Nucleus accumbens (tissue), 56 donors: ENCODE measurements at places on chromosomes 4 and X.

GRCh38 chr4:10405672-10406071 lies 51.6 kb downstream of the ZNF518B start:
- DNase-seq, result no peak

DNA sequence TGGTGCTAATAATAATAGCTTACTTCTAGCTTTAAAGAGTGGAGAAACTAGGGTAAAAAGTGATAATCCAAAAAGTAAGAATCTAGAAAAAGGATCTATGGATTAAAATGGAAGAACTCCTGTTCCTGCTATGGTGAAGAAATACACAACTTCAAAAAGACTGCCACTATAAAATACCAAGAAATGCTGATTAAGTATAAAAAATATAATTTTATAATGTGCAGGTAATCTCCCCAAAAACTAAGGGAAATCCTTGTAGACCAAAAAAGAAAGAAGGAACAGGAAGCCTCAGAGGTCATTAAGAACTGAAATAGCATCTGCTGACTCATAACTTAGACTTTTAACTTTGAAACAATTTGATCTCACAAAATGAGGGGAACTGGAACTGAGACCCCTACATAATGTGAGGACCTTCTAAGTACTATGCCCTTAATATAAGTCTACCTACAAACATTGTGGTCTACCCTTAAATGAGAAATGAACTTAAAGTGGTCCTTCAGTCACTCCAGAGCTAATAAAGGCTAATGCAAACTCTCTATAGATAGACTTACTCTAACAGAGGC lies 50.6 kb upstream of the SRPX start:
- DNase-seq, result no peak

- DNase-seq, result no peak
Observed at GRCh38 chr4:175139205-175139604, 221.0 kb downstream of the ADAM29 start.

GRCh38 chr4:40170588-40170987 lies 26.2 kb upstream of the RHOH start:
- DNase-seq, result no peak

GRCh38 chrX:19893727-19894126 lies 6.3 kb upstream of the SH3KBP1 start:
- DNase-seq, result no peak

GRCh38 chrX:103356130-103356798 lies at the start of gene TCEAL9:
Gene TCEAL9 (plus strand): TSS chrX:103356506. CDS start chrX:103357685, 1,179 bp downstream.
- DNase-seq, result peak; percentile 30

DNA sequence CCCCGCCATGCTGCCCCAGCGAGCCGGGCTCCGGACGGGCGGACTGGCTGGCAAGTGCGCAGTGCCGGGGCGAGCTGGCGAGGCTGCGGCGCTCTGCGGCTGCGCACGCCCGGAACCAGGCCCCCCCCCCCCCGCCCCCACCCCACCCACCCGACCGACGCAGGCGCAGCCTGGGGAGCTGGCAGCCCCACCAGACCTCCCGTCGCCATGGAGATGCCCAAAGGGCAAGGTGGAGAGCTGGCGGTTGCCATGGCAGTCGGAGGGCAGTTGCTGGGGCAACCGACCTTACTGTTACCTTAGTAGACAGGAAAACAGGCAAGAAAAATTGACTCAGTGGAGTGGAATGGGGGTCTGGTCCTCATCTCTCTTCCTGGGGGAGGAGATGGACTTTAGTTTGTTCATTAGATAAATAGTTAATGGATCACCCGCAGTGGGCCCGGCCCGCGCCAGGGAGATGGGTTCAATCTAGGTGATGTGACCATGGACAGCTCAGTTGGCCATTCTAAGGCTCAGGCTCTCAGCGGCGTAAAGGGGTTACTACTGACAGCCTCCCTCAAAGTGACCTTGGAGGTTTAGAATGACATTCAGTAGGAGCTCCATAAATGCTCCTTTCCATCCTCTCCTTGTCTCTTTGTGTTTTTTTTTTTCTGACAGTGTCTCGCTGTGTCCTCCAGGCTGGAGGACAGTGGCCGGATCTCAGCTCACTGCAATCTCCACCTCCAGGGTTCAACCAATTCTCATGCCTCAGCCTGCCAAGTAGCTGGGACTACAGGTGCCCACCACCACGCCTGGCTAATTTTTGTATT lies at the start of gene PCSK1N:
Gene PCSK1N (minus strand): TSS at position 87 of the 806 bp plus-strand sequence. CDS start 78 bp downstream, at position 9.
- no peak for DNase-seq

DNA sequence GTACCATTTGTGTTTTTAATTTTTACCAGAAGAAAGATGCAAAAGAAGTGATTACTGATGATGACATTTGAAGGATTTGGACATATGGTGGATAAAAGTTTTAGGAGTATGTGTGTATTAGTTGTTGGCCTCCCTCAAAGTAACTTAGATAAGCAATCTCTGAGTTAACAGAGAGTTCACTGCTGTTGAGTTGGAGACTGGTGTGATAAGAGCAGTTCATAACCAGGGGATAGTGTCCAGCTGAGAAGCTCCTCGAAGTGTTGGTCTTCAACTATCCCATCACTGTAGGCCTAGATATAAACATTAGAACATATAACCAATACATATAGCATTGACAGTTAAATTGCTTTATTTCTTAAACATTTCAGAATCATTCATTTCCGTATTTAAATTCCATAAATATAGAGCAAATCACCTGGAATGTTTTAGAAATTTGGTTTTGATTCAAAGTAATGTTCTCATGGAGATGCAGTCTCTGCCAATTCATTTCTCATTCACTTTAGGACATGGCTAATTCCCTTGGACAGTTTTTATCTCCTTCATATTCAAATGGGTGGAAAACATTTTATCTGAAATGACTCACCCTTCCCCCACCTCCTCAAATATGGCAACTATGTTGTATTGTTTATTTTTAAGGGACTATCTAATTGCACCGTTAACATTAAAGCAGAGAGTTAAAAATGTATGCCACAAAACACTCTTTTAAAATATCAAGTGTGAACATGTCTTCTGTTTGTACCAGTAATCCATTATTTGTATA lies 136.8 kb upstream of the SLC4A4 start:
- no peak for DNase-seq

DNA sequence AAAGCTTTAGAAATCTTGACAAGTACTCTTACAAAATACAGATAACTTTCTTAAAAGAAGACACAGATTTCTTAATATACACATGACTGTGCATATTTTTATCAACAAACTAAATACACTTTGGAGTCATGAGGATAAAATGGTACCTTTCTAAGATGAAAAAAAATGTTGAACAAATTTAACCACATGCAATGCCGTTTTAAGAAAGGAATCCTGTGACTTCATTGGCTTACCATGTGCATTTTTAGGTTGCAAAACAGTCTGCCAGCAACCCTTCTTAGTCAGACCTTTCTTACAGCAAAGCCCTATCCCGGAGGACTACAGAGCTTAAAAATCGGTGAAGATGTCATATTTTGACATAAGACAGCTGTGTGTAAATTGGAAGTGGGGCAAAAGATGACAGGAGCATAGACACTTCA lies 51.7 kb downstream of the GASK1B start:
- no peak for DNase-seq

GRCh38 chrX:57821703-57822387 lies 88.4 kb downstream of the ZXDA start:
- DNase-seq, result peak; percentile 12

DNA sequence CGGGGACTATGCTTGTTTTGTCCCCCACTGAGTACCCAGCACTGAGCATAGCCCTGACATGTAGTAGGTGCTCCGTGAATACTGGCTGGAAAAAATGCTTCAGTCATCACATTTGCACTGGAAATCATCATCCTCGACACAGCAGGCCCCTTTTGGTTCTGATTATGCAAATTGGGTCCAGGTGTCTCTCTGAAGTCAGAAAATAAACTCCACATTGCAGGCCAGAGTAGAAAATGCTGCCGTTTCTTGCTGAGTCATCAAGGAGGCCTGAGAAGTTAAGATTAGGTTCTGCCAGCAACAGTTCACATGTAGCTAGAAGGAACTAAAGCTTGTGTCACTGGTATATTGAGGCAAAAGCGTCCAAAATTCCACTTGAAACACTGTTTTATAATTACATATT lies 15.0 kb upstream of the STK32B start:
- DNase-seq, result no peak

GRCh38 chr4:150784305-150784704 lies 202.4 kb downstream of the MAB21L2 start:
- DNase-seq, result no peak

- DNase-seq, result peak; percentile 41
Observed at GRCh38 chr4:77619408-77619807, 13.8 kb downstream of the CXCL13 start.

GRCh38 chr4:175411251-175411650 lies 400.8 kb downstream of the GPM6A start:
- no peak for DNase-seq

DNA sequence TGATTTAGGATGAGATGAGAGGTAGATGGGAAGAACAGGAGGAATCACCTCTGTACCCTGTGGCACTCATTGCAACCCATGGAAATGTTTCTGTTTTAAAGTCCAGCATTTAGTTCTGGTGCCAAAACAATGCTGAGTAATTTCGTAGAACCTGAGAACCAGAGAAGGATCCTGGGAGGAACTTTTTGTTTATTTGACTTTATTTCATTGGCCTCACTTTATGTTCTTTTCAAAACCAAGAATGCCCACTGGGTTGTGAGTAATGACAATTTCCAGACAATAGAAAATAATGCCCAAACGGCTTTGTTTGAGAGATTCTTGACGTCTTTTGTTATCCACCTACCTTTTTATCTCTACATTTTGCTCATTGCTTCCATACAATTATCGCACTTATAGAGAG lies 111.3 kb downstream of the SHROOM3 start:
- no peak for DNase-seq

GRCh38 chr4:74327762-74328161 lies 19.5 kb downstream of the EPGN start:
- no peak for DNase-seq

DNA sequence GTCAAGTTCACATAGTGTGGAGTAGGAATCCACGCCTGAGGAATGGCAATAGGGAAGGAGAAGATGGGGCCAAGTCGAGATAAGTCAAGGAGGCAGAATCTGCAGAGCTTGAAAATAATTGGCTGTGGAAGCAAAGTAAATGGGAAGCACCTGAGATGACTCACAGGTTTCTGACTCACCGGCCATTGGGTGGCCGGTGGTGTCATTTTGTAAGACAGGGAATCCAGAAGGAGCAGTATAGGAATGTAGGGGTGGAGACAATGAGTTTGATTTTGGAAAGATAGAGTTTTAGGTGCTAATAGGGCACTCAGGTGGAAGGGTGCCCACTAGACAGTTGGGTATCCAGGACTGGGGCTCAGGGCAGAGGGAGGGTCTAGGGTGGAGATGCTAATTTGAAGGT lies 201.0 kb upstream of the MAMLD1 start:
- no peak for DNase-seq

DNA sequence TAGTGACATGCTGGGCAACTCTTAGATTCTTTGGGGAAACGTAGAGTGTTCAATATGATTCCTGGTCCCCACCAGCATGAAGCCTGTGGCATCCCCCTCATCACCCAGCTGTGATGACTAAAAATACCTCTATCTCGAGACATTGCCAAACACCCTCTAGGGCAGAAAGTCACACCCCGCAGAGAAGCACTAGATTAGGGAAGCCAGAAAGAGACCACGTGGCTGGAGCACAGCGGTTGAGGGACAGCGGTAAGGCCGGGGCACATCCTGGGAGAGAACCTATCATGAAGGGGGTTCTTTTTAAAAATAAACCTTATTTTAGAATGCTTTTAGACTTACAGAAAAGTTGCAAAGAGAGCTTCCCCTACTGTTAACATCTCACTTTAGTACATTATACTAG lies 11.0 kb downstream of the FAT1 start:
- DNase-seq, result no peak

DNA sequence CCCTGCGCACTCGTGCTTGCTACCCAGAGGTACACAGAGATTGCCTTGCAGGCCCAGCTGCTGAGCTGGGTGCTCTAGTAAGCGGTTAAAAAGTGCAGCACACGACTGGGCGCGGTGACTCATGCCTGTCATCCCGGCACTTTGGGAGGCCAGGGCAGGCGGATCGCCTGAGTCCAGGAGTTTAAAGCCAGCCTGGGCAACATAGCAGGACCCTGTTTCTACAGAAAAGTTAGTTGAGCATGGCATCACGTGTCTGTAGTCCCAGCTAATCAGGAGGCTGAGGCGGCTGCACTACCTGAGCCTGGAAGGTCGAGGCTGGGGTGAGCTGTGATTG lies 5.5 kb downstream of the UVSSA start:
- DNase-seq, result no peak

GRCh38 chr4:86544310-86544966 lies 49.7 kb upstream of the PTPN13 start:
- DNase-seq, result no peak
